ENCODE measurements at places on chromosomes 4 and X. TPM values are rescaled to one million over a fixed set of nuclear protein-coding genes. Genes with fewer than 3 reads are reported as not detected.
A peak's percentile ranks its signal among the peaks of the same experiment; 100 is the strongest.

The F8A3 gene
- total RNA-seq: 0.99 TPM

The KLF8 gene
- total RNA-seq: 1.0 TPM

The DSPP gene
- not detected for total RNA-seq

The KIF4A gene
- total RNA-seq: 5.6 TPM

The FAAH2 gene
- total RNA-seq: under 0.01 TPM

GRCh38 chr4:131001371-131001770 is 1905.4 kb downstream of the C4orf33 start:
- peak; percentile 24 for DNase-seq

GRCh38 chr4:688854-689681 is at the start of gene SLC49A3:
Gene SLC49A3 (minus strand): TSS chr4:689151. CDS start chr4:689127, 24 bp downstream.
- no peak for DNase-seq

DNA sequence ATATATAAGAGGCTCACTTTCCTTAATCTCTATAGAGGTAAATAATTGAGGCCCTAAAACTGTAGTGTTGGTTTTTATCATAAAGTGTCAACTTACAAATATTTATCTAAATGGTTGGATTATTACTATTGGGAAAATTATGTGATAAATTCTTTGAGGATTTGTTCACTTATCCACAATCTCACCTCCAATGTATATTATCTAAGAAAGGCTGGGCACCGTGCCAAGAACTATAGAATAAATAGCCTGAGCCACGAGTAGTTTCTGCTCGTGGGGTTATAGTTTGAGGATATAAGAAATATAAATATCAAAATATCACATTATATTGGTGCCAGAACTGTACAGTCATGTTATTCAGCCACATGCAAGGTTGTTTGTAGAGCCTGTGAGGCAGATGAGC is 177.9 kb downstream of the VEGFC start:
- DNase-seq: no peak

GRCh38 chrX:115632455-115632854 is 71.5 kb downstream of the PLS3 start:
- DNase-seq: no peak

GRCh38 chr4:37795581-37796195 is 30.8 kb upstream of the PGM2 start:
- DNase-seq: no peak

DNA sequence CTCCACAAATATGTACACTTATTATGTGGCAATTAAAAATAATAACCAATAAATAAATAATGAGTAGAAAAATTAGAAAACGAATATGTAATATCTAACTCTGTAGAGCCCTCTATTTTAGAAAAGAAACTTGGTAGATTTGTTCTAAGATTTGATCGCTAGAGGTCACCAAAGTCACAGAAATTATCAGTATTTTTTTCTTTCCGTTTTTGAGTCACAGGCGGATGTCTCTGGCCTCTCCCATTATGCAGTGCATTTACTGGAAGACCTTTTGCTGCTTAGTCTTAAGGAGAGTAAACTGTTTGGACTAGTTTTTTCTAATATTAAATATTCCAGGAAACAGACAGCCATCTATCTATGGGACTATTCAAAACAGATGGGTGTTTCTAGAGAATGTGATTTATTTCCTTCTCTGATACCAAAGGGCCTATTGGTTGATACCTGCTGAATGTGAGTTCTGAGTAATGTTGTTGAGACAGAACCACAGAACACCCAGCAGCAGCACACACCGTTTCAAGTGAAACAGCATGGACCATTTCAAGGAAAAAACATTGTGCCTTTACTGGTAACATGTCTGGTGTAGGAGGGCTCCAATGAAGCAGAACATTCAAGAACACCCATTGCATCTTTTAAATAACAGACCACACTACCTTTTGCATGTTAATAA is 34.0 kb upstream of the GYPA start:
- peak; percentile 58 for DNase-seq

DNA sequence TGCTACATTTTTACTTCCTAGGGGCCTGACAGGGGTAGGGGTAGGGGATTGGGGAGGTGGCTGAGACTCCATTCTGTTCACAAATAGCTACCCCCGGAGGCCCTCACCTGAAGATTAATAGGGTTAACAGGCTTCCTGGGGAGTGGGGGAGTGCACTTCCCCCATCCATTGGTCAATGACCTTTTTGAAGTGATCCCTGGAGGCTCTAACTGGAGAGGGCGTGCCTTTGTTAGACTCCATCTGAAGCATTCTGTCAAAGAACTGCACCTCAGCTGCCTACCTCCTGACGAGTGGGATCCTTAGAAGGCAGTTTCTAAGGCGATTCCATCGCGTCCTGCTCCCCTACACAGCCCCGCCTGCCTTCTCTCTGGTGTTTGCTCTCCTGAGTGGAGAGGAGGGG is 10.0 kb upstream of the MTM1 start:
- no peak for DNase-seq

DNA sequence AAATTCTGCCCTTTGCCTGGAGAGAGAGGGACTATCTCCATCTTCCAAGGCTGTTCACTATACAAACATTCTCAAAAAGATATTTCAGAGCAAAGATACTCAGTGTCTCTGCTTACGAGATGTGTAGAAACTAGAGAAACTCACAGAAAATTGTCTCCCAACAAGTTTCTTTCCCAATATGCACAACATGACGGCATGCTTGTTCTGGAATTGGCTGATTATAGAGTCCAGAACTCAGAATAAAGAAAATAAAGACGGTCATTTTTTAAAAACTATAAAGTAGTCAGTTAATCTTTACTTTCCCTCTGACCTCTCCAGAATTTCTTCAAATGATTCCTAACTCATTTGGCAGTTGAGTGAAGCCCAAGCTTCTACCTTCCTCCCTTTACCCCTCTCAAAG is 285.5 kb upstream of the KLF3 start:
- DNase-seq: no peak

DNA sequence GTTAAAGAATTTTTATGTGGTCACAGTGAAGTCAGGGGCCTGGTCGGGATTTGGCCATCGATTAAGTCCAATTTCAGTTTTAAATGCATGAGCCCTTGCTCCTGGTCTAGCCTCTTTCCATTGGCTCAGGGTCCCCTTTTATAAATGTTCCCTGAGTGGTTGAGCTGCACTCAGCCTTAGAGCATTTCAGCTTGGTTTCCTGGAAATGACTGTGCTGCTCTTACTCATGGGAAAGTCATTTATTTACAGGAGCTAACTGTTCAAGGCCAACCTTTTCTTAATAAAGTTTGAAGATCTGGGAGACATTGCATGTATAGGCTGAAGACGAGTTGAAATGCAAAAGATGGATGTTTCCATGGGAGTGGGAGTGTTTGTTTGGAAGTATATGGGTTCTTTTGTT is 98.8 kb upstream of the CLNK start:
- peak; percentile 74 for DNase-seq

DNA sequence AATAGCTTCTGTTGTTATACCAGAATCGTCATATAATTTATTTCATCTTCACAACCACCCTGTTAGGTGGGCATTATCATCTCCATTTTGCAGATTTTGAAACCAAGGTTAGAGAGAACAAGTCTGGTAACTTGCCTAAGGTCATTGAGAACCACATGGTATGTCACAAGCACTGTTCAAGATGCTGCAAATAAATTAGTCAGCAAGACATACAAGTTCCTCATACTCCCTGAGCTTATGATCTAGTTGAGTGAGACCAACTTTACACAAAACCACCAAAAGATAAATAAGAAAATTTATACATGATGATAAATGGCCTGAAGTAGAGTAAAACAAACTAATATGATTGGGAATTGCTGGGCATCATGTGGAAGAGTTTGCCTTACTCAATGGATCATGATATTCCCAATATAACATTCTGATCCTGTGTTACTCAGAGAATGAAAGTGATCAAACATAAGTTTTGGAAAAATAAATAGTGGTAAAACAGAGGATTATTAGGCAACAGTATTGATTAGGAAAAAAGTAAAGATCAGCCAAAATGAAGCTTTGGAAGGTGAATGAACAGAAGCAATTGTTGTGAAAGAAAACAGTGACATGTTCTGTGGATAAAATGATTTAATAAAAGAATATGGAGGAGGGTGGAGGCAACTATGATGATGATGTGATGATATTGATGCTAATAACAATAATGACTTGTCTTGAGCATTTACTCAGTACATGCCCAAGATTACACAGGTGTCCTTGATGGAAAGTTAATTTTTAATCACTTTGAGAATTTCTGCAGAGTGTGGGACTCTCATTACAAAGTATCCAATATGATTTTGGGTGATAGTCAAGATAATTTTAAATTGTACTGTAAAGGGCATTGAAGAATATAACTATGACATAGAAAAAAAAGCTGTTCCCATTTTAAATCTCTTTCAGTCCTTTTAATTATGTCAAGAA is 34.1 kb upstream of the IL1RAPL1 start:
- no peak for DNase-seq

- no peak for DNase-seq
Measured at GRCh38 chrX:148902581-148902980, 402.2 kb downstream of the AFF2 start.

- peak; percentile 19 for DNase-seq
Measured at GRCh38 chr4:78057600-78058550, 752 bp downstream of the FRAS1 start.

DNA sequence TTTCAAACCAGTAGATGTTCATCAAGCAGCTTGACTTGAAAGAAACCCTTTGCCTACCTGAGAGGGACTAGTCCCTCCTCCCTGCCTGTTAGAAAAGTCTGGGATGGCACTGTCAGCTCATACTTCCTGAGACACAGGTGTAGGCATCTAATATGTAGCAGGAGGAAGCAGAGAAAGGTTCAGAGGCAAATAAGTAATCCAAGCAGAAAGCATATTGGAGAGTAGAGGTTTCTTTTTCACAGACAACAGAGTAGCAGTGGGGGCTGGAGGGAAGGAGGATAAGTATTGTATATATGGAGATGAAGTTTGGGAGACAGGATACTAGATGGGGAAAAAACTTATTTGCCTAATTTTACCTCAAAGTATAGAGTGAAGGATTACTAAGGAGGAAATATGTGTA is 81.5 kb downstream of the FNIP2 start:
- DNase-seq: no peak

DNA sequence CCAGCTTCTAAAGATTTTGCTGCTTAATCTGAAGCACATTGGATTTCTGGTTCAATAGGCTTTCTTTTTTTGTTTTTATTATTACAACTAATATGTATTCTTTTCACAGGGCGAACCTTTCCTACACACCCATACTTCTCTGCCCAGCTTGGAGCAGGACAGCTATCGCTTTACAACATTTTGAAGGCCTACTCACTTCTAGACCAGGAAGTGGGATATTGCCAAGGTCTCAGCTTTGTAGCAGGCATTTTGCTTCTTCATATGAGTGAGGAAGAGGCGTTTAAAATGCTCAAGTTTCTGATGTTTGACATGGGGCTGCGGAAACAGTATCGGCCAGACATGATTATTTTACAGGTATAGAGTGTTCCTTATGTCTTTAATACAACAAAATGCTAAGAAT is 155.4 kb downstream of the PTTG2 start:
- DNase-seq: no peak

DNA sequence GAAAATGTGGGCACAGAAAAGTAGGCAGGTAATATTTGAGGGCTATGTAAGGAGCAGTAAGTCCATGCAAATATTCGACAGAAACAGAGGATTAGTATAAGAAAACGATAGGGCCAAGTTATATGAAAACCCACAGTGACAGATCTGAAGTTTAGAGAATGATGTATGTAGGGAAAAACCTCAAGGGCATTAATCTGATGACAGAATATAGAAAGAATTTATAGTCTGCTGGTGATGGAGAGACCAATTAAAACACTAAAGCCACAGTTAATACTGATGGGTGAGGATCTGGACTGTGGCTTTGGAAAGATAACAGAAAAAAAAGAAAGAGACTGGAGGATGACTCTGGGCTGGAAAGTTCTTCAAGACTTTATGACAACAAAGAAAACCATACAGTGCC is 169.7 kb downstream of the PALLD start:
- peak; percentile 89 for DNase-seq

DNA sequence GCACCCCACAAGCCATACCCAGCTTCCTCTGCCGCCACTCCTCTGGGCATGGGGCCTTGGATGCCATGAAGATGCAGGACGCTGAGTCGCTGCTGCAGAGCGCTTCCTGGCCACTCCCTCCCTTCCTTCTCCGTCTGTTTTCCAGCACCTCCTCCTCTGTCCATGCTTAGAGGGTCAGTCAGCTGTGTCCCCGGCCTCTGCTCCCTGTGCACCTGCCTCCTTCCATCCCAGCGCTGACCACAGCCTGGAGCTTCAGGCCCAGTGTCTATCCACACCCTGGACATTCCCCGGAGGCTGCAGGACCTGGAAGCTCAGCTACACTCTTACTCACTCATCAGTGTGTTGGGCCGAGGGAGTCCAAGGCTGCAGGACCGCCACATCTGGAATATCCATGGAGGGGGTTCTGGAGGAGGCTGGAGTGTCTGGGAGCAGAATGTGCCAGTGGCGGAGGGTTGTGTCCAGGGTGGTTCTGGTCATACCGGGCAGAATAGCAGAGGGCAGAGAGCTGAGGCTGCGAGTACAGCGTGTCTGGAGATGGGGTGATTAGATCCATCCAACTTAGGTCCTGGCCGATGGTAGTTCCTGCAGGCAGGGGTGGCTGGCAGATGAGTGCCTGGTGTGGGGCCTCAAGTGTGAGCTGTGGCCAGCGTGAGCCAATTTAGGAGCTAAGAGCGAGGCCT is 58.6 kb upstream of the ADRA2C start:
- DNase-seq: no peak

DNA sequence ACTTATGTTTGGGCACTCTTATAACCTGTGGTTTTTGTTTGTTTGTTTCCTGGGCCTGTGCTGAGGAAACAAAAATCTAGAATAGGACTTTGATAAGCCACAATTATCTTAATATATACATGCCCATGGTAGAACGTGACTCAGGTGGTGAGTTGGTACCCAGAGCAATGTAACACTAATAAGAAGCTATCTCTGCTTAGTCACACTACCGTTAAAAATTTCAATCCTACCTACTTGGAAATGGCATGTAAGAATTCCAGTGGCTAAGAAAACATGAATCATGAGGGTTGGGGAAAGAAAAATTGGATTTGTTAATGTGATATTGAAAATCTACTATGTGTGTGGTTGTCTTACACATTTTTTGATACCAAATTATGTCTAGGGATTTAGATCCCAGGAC is 30.5 kb upstream of the ADGRG2 start:
- DNase-seq: no peak

DNA sequence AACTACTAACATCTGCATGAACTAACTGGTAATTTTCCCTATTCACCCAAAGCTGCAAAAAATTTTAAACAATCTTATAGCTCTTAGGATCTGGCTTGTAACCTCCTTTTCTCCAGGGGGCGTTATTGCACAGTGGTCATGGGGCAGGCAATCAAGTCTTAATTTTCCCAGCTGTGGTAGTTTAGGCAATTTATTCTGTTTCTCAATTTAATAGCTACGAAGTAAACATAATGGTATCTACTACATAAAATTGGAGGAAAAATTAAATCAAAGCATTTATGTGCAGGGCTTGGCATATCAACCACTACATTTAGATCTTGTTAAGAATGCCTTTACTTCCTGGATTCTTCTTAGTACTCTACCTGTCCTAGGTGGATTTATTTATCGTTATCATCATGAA is 137.4 kb upstream of the GUCY1A1 start:
- DNase-seq: peak; percentile 11

All from fibroblast of lung (primary cell).